ENCODE measurements at places on chromosomes 5 and 9.

DNA sequence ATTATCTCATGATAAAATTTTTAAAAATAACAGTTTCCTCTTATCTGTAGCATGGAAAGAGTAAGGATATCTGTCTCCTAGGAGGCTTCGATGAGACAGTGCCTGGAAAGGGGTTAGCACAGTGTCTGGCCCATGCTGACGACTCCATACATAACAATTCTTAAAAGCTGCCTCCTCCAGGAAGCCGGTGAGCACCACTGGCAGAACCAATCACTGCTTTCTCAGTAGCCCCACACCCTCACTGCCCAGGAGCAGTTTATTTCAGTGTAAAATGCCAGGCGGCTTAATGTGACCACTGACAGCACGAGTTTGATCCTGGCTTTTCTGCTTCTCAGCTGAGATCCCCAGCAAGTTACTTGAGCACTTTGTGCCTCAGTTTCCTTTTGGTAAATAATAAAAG is 1.2 kb upstream of the NIPAL4 start:
- DNase-seq = no peak

- DNase-seq = no peak
Measured at GRCh38 chr5:148446611-148447010, 62.9 kb downstream of the FBXO38 start.

- DNase-seq = no peak
Measured at GRCh38 chr5:138545919-138546562, 3.0 kb upstream of the ETF1 start.

DNA sequence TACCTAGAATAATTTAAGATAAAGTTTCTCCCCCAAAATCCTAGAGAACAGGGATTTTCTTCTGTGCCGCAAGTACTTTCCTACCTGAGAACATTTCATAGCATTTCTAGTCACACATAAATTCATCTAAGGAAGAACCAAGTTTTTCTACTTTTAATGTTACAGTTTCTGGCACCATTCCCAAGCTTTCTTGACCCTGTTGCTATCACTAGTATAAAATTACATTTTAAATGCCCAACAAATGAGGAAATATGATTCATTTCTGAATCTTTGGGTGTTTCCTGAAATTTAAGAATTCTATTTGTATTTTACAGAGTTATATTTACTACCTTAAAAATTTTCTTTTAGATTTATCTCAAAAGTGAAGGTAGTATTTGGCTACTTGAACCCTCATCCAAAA is 137.8 kb downstream of the LPAR1 start:
- no peak for DNase-seq

- DNase-seq = no peak
Measured at GRCh38 chr5:156219483-156220005, 107.4 kb upstream of the SGCD start.

DNA sequence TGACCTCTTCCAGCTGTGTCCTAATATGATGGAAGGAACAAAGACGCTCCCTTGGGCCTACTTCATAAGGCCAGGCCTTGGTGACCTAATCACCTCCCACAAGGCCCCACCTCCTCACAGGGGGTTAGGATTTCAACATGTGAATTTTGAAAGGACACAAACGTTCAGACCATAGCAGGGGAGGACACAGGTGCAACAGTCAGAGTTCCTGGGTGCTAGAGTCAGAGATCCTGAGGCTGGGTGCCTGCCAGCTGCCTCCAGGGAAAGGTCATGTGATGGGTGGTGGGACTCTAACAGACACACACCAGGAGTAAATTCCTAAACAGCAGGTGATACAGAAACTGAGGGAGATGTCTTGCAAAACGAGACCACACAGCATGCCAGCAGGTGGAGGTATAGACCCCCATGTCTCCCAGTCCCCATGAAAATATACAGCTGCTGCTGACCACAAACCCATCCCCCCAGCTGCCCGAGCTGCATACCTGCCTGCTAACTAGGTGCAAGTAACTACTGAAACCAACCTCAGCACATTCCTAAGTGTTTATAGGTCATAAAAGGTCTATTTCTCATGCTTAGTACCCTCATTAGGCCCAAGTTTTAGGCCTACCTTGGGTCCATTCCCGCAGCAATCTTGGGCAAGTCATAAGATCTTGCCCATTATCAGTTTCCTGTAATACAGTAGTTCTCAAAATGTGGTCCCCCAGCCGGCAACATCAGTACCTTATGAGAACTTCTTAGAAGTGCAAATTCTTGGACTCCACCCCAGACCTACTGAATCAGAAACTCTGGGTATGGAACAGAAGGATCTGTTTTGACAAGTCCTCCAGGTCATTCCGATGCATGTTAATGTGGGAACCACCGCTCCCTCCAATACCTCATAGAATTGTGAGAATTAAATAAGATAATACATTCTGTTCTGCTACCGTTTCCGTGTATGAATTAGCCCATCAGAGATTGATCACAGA is 245.3 kb downstream of the ENC1 start:
- DNase-seq = no peak

DNA sequence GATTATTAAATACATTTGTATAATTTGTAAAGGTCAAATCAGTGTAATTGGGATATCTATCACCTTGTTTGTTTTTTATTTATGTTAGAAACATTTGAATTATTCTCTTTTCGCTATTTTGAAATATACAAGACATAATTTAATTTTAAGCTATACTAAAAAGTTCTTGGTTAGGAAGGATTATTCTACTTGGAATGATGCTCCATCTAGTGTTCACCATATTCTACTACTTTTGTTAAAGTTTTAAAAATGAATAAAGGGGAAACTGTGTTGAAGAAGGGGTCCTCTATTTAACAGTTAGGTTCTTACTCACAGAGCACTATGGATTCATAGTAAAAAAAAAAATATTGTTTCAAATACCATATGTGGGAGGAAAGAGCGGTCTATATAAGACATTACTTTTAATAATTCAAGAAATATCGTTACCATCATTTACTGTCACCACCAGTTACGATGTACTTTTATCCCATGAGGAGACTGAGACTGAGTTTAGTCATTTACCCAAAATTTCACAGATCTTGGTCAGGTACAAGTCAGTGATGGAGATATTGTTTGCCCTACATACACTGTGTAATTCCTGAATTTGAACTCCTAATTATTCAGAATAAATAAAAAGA is 6.3 kb upstream of the STOM start:
- no peak for DNase-seq

- DNase-seq = no peak
Measured at GRCh38 chr5:151148583-151148982, 9.0 kb downstream of the ANXA6 start.

DNA sequence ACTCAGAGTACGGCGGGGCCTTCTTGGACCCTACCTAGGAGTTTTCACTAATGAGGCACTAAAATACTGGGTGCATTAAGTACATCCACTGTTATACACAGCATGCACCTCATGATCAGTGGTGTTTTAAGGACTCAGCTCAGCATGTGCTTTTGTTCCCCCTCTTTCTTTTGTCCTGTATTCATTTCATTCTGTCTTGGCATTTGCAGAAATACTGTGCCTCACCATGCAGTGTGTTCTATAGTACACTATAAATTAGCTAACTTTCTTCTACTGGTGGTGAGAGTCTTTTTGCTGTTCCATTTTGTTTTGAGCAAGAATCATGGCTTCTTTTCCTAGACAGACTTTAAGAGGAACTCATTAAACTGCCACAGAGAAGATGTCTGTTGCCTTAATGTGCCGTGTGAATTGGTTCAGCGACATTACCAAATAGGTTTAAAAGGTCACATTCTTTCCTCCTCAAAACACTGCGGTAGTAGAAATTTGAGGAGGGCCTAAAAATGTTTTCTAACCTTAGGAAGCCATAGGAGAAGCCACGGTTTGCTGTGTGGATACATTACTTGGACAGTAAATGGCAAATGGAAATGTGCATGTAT is 276.6 kb downstream of the MAST4 start:
- no peak for DNase-seq

GRCh38 chr9:125646621-125647100 is 60.3 kb downstream of the MAPKAP1 start:
- no peak for DNase-seq

DNA sequence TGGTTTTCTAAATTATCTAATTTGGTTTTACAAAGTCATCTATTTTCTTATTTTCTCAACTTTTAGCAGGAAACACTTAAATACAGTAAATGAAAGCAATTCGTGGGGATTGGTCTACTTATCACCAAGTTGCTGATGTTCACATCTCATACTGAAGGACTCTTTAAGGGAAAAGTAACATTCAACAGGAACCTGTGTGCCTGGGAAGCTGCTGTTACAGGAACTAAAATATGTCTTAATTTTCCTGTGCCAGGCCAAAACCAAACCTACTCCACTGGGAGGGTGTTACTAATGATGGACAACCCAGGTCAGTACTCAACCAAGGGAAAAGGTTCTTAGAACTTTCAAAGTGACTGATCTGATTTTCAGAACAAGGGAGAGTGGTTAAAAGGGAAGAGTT is 5.3 kb downstream of the ISCA1 start:
- DNase-seq = no peak

DNA sequence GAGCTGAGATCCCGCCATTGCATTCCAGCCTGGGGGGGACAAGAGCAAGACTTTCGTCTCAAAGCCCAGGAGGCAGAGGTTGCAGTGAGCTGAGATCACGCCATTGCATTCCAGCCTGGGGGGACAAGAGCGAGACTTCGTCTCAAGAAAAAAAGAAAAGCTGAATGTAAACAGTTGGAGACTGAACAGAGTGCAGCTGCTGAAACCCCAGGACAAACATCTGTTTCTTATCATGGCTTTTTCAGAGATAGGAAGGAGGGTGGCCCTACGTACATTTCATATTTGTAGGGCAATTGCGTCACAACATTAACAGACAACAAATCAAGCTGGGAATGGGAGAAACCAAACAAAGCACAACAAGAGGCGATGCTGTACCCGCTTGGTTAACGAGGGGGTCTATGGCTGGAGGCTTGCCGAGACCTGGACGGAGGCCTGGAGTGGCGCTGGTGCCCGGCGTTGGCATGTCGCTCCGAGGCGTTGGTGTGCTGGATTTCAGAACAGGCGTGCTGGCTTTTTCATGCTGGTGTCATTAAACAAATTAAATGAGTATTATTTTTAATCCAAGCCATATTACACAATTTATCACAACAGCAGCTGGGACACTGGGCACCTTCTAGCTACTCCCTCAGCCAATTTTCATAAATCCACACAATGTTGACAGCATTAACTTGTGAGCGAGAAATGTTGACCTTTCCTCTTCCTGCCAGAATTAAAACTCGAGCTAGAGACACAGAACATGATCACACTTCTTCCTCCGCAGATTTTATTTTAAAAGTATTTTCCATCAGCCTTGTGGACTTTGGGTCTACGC is 76.1 kb downstream of the TLE1 start:
- DNase-seq = no peak

- no peak for DNase-seq
Measured at GRCh38 chr5:87002485-87002884, 265.2 kb upstream of the RASA1 start.

- DNase-seq = no peak
Measured at GRCh38 chr9:128120741-128121465, 6.6 kb downstream of the PTGES2 start.

DNA sequence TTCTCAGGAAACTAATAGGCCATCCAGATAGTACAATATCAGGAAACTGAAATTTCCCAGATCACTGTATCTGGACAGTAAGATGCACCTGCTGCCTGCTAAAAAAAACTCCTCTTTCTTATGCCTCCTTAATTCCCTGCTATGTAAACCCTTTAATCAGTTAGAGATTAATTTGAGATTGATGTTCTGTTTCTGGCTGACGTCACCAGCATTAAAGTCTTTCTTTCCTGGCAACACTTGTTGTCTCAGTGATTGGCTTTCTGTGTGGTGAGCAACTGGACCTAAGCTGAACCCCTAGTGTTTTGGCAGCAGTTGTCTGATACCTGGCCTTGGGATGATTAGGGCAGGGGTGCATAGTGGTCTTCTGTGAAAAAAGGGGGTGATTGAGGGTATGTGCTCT is 175.8 kb downstream of the TENT4A start:
- no peak for DNase-seq

DNA sequence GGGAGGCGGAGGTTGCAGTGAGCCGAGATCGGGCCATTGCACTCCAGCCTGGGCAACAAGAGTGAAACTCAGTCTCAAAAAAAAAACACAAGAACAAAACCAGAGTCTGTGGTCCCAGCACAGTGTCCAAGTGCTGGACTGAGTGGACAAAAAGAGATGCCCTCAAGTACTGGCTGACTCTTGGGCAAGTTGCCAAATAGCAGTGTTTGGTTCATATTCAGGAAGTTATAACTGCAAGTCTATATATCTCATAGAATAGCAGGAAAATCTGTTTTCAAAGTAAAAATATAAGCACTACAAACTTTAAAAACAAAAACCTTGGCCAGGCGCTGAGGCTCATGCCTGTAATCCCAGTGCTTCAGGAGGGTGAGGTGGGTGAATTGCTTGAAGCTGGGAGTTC is 7.3 kb downstream of the HABP4 start:
- DNase-seq = no peak

DNA sequence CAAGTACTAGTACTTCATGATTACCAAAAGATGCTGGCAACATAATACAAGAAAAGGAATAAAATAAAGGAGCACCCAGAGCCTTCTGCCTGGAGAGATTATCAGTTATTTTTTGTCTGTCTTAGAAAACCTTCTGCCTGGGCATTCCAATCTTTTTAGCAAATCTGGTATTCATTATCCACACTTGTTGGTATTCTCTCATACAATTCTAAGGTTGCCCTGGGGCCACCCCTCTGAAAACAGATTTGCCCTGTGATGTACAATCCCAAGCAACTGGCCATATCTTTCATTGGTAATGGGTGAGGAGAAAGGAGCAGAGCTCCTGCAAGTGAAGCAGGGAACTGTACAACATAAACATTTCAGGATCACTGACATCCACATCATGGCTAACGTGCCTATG is 47.8 kb downstream of the WDR41 start:
- no peak for DNase-seq

- no peak for DNase-seq
Measured at GRCh38 chr9:116767219-116767618, 80.1 kb downstream of the TRIM32 start.

DNA sequence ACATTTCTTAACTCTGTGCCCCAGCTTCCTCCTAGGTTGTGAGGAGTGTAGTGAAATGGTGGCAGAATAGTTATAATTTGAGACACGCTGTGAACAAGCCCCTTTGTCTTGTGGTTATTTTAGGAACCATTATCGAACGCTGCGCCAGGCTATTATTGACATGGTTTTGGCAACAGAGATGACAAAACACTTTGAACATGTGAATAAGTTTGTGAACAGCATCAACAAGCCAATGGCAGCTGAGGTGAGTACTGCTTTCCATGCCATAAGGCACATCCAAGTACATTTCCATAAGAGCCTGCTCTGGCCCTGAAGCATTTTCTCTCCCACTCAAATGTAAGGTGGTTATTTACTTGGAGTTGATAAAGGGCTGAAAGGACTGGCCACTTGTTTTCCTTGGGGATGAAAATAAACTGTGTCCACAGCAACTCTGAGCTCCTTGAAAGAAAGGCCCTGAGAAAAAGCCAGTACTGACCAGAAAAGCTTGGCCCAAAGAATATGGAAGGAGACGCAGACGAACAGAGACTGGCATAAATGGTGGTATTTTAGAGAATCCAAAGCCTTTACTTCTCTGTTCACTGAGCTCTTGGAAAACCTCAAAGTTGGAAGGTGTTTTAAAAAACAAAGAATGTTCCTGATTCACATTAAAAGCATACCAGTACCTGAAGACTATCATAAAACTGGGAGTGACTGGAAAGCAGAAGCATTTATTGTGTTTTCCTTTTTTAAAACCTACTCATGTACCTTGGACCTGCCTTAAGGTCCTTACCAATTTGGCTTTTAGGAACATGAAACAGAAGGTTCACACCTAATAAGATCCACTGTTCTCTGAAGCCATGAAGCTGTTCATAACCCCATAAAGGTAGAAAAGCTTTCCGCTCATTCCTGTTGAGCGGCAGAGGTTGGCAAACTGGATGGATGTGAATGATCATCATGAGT is 72.2 kb downstream of the WDR41 start:
- DNase-seq = no peak

Measured in activated CD4-positive, alpha-beta T cell treated with anti-CD3 and anti-CD28 coated beads for 24 hours (primary cell).